Epithelial cell of proximal tubule (primary cell): ENCODE measurements at places on chromosomes 6 and 20. TPM values are rescaled to one million over a fixed set of nuclear protein-coding genes. Genes with fewer than 3 reads are reported as not detected.

DNA sequence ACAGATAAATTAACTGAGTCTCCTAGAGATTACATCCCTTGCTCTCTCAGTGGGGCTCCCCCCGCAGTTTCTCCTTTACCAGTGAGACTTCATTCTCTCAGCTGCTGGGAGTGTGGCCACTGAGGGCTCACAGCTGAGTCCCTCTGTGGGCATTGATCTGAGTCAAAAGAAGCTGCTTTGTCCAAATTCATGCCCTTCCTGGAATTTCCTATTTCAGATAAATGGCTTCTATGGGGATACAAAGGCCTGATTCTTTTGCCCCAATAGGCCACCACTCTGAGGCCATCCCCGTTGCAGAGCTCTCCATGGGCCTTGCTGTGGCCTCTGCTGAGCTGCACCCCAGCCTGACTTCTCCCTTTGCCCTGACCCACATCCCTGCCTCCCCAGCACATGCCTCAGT is 10.0 kb downstream of the CST5 start:
- DNase-seq: no peak

DNA sequence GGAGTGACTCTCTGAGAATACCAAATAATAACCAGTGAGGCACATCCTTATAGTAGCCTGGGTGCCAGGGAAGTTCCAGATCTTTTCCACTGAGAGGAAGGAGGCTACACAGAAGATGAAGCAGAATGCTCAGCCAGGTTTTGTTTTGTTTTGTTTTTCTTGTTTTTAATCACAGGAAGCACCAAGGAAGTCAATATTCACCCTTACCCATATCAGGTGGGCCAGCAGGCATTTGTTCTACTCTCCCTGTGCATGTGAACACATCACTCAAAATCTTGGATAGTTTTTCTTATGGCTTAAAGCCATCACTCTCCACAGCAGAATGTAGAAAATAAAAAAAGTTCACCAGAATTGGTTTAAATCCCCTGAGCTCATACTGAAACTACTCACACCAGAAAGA is 10.5 kb downstream of the SLC17A1 start:
- no peak for DNase-seq

DNA sequence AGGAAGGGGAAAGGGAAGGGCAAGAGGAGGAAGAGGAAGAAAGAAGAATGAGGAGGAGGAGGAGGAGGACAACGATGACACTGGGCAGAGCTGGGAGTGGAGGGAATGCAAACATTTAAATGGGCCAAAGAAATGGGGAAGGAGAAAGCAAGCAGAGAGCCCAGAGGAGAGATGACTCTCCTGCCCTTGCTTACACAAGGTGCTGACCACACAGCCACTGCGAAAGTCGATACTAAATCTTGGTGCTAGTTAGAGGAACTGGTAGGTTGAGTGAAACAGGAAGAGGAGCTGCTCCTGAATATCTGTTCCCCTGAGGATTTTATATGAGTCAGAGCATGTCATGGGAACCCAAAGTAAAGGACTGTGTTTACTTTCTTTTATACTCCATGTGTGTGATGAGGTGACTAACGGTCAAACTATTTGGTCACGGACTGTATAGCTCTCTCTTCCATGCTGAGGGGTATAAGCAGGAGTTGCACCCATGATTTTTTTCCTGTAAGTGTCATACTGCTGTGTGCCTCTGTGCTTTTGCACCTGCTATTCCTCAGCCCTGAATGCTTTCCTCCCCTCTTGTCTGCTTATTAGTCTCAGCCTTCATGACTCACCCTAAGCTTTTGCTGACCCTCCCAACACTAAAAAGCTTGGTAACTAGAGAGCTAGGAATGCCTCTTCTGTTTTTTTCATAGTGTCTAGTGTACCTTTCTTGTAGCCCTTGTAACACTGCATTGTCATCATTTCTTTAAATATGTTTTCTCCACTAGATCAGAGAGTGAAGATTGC is 9.5 kb upstream of the PAQR8 start:
- DNase-seq: peak; percentile 94

DNA sequence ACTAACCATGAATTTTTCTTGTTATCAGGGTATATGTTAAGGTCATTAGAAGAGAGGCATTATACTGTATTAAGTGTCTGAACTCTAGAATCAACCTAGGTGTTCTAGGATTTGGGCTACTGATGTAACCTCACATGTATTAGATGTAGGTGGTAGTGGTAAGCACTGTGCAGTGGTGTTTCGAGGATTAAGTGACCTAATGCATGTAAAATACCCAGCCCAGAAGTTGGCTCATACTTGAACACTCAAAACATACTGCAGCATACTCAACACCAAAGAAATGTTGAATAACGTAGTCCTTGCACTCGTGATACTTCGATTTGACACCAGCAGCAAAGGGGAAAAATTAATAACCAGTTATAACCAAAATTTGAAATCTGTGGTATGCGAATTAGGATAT is 48.7 kb downstream of the QKI start:
- DNase-seq: no peak

DNA sequence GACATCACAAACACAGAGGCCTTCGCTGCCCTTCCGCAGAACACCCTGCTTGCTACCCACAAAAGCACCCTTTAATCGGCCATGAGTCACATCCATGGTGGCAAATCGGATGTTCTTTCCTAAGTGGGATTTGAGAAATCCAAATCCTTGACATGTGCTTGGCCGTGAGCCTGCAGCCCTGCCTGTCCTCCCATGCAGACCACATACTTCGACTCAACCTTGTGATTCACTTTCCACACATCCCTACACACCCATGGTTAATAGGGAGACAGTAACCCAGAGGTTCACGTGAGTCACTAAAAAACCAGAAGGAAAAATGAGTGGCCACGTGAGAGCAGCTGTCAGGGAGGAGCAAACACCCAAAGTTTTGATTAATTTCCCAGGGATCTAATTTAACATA is 19.4 kb downstream of the RAMACL start:
- peak; percentile 80 for DNase-seq

DNA sequence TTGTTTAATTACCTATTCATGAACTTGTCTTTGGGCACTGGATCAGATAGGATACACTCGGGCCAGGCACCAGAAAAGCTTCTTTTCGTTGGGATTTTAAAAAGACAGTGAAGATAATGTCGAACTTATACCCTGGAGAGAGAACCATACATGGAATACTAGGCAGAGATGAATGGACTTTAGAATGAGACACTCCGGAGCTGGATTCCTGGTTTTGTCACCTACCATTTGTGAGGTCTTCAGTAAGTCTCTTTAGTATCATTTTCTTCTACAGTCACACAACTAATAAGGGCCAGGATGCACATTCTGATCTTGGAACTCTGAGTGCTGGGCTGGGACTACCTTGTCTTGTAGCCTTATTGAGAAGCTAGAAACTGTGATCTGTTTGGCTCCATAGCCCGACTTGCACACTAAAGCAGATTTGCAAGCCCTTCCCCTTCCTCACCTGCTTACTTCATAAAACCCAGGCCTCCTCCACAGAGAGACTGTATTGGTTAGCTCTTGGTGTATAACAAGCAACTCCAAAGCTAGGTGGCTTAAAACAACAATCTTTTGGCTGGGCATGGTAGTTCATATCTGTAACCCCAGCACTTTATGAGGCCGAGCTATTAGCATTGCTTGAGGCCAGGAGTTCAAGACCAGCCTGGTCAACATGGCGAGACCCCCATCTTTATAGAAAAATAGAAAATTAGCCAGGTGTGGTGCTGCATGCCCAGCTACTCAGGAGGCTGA is 7.4 kb upstream of the IFT52 start:
- no peak for DNase-seq

DNA sequence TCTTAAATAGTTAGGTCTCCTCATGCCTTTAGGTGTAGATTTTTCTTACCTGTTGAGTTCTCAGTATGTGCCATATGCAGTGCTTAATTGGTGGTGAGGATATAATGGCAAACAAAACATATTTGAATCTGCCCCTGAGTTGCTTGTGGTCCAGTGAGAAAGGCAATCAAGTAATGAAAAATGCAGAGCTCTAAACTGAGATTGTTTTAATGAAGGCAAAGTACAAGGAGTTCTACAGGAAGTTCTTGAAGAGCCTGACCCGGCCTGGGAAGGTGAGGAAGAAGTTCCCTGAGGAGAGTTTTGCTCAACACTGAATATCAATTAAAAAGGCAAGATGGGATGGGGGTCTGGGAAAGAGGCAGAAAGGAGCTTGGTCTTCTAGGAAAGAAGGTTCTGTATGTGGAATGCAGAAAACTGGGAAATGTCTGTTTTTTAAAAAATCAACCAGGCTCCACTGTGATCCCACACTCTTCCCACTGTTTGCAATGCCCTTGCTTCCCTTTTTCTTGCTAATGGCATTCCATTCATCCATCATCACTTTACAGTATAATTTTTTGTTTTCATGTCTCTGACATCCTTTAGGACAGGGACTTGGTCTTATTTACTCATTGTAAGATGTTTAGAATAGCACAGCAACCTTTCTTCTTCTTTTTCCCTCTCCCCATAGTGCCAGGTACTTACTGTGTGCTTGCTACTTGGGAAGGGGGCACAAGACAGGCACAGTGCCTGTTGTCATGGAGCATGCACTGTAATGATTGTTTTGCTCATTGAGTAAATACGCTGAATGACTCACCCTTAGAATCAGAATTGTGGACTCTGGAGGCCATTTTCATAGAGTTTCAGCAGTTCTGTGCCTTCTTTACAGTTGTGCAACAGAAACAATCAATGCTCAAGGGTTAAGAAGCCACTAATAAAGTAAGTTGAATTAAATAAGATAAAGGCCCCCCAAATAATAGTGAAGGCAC is 64.3 kb downstream of the ANKS1A start:
- DNase-seq: peak; percentile 50

- DNase-seq: peak; percentile 92
Observed at GRCh38 chr6:27814665-27815424, 97.4 kb downstream of the OR2B2 start.

- DNase-seq: no peak
Observed at GRCh38 chr6:14108571-14109410, 8.8 kb upstream of the CD83 start.

- DNase-seq: no peak
Observed at GRCh38 chr6:133568970-133569889, 319.7 kb upstream of the TCF21 start.

- DNase-seq: peak; percentile 79
Observed at GRCh38 chr6:1747003-1747402, 137.3 kb downstream of the FOXC1 start.

GRCh38 chr6:55875400-55875799 is at the start of gene BMP5:
Gene BMP5, minus strand, starts transcription at chr6:55875590. Its CDS starts 725 bp downstream, at chr6:55874865.
- DNase-seq: no peak

DNA sequence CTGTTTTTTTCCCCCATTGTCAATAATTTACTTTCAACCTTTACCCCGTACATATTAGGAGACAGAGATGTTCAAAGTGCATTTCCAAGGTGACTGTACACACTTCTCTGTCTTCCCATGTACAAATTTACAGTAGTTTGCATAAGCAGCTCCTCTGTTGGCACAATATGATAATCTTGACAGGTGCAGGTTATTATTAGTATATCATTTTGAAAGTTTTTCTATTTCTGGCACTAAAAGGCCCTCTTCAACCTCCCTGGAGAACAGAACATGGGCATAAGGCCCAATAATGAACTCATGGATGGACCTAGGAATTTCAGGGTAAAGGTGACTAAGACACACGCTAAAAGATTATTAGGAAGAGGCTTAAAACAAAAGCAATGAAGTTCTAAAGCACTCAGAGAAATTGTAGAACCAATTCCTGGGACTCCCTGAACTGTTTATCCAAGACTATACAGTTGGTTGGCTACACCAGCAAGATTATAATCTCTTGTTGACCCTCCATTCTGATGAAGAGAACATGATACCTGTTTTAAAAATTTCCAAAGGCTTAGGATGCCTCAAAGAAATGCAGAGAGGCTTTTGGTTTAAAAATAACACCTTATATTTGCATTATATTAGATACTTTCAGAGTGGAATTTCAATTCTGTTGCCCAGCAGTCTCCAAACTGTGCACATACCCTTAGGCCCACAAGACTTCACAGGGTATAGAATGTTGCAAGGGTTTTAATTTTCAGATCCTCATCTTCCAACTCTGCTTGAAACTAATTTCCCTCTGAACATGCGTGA is 1.1 kb downstream of the AIG1 start:
- DNase-seq: no peak

DNA sequence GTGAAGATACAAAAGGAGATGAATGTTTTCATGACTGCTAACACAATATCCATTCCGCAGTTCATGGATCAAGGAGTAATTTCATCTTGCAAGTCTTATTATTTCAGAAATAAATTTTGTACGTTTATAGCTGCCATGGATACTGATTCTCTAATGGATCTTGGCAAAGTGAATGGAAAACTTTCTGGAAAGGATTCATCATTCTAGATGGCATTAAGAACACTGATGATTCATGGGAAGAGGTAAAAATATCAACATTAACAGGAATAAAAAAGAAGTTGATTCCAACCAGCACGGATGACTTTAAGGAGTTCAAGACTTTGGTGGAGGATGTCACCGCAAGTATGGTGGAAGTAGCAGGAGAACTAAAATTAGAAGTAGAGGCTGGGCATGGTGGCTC is 2.8 kb downstream of the HUS1B start:
- DNase-seq: no peak

DNA sequence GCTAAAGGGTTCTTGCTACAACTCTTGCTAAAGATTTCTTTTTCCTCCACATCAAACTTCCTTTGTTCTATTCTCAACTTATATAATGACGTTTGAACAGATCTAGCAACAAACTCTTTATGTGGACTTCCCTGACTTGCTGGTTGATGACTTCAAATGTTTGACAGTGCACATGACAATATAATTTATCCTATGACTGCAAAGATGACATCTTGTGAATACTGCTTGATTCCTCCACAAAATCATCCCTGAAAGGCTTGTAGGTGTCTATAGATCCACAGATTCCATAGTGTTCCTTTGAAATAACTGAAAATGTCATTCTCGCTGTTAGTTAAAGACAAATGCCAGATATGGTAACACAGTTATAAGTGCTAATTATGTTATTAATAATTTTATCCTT is 478.9 kb downstream of the NKAIN2 start:
- no peak for DNase-seq

GRCh38 chr20:46554828-46555227 is 4.4 kb upstream of the OCSTAMP start:
- no peak for DNase-seq

- no peak for DNase-seq
Observed at GRCh38 chr6:10460096-10460495, 45.2 kb upstream of the TFAP2A start.

GRCh38 chr6:169211881-169212280 is 41.8 kb downstream of the THBS2 start:
- no peak for DNase-seq

- no peak for DNase-seq
Observed at GRCh38 chr20:62413025-62413570, 6.0 kb upstream of the CABLES2 start.

- no peak for DNase-seq
Observed at GRCh38 chr20:48609491-48609978, 218.3 kb downstream of the PREX1 start.

SIRPD gene
- 0.51 TPM in 1 of 2 replicates, not detected in the other for total RNA-seq

TINAG gene
- total RNA-seq: 14.1 and 17.9 TPM in 2 replicates

SLC22A16 gene
- 0.14 TPM in 1 of 2 replicates, not detected in the other for total RNA-seq

MROH8 gene
- total RNA-seq: 0.43 and 1.2 TPM in 2 replicates

ZBTB46 gene
- 0.58 and 0.72 TPM in 2 replicates for total RNA-seq

FKBP5 gene
- total RNA-seq: 16.5 and 24.2 TPM in 2 replicates

TBXT gene
- not detected in 2 replicates for total RNA-seq
